ENCODE measurements at places on chromosomes 3 and 15. TPM values are rescaled to one million over a fixed set of nuclear protein-coding genes. Genes with fewer than 3 reads are reported as not detected.

Gene HAPLN3
- total RNA-seq = 56.2 TPM

Gene ANKRD63
- not detected for total RNA-seq

Gene ITIH4
- 4.6 TPM for total RNA-seq

Gene GOLGA6L7
- not detected for total RNA-seq

GRCh38 chr3:39434574-39434973 lies 28.1 kb downstream of the RPSA start:
- no peak for DNase-seq

DNA sequence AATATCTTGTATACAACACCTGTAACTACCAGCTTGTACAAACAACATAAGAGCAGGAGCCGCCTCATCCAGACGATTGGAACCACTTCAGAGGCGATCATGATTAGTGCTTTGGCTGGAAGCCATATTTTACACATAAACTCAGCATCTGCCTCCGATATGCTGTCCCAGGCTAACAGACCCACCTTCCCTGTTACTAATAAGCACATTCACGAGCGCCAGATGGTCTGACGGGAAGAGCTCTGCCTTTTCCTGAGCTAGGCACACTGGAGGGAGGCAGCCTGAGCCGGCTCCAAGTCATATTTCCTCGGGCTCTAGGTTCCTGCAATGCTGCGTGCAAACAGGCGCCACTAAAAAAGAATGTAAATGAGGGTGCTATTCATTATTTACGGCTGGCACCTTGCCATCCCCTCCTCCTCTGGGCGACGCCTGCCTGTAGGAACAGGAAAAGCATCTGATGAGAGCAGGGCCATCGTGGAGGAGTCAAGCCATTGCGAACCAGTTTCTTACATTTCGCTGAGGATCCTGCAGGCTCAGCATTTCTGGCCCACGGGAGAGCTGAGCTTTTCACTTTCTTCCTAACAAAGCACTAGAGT lies 98.2 kb downstream of the ANXA2 start:
- no peak for DNase-seq

DNA sequence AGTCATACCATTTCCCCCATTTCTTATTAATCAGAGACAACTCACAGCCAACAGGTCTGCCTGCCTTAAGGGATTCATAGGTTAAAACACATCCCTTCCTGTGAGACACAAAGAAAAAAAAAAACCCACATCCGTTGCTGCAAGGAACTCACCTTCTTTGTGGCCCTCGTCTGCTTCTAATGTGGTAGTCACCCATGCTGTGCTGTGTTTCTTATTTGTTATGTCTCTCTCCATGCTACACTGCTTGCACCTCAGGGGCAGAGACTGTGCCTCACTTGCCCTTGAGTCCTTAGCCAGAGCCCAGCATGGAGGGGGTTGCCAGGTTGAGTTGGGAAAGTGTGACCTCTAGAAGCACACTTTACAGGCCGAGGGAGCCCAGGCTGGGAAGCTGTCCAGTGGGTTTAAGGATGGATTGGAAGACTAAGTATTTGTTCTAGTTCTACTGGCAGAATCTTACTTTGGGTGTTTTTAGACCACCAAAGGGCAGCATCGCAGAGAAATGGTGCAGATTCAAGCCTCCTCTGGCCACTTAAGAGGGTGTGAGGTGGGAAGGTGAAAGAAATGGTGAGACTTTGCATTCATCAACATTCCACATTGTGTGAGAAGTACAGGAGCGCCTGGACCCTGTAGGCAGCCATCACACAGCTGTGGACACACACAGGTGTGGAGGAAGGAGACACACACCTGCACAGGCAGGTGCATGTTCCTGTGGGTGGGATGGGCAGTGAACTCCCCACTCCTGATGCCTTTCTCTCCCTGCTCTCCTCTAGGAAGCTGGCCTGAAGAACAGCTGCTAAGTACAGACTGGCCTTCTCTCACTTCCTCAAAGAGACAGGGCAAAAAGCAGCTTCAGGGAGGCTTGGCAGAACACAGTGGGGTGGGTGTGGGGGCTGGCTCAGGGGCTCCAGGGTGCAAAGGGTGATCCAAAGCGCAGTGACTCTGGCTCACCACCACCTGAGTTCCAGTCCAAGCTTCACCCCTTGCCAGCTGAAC lies 48.8 kb downstream of the GLB1 start:
- DNase-seq = no peak

DNA sequence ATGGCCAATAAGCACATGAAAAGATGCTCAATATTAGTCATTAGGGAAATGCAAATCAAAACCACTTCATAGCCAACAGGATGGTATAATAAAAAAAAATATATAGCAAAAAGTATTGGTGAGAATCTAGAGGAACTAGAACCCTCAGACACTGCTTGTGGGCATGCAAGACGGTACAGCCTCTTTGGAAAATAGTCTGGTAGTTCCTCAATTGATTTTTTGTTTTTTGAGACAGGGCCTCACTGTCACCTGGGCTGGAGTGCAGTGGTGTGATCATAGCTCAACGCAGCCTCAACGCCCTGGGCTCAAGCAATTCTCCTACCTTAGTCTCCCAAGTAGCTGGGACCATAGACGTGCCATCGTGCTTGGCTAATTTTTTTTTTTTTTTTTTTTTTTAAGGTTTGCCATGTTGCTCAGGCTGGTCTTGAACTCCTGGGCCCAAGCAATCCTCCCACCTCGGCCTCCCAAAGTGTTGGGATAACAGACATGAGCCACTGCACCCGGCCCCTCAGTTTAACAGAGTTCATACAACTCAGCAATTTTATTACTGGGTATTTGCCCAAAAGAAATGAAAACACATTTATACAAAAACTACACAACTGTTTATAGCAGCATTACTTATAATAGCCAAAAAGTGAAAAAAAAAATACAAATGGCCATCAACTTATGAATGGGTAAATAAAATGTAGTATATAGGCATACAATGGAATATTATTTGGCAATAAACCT lies 5.1 kb downstream of the PRC1 start:
- DNase-seq = no peak

DNA sequence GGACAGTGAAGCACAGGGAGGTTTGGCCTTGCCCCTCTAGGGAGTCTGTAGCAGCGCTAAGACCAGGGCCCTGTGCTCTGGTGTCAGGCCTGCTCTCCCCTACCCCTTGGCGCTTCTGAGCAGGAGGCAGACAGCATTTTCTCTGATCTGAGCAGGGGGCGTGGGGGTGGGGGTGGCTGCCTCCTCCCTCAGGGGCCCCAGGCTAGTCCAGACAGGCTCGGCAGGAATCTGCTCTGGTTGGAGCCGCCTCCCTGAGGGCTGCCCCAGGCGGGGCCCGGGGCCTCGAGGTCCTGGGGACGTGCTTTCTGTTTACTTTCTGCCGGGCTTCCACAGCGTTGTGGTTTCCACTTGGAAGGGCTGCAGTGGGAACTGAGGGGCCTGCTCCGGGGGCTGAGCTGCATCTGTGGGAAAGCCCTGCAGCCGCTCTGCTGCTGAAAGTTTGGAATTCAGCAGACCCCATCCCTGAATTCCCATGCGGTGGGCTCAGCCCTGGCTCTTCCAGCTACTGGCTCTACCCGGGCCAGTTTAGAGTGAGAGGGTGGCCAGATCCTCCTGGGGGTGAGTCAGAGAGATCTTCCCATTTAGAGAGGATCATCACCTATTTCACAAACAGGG lies 105.4 kb downstream of the LINGO1 start:
- DNase-seq = no peak

DNA sequence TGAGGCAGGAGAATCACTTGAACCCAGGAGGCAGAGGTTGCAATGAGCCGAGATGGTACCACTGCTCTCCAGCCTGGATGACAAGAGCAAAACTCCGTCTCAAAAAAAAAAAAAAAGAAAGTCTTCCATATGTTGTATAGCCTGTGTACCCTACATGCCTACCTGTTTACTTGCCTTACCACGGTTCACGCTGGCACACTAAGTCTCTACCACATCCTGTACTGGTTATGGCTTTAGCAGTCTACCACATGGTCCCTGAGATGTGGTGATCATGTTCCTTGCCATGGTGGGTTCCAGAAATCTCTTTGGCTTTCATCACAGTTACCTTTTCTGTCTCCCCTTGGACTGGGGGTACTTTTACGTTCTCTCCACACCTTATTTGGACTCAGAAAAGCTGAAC lies 63.8 kb upstream of the TBC1D5 start:
- no peak for DNase-seq

GRCh38 chr3:122890077-122890719 lies 95.3 kb downstream of the SLC49A4 start:
- DNase-seq = no peak

DNA sequence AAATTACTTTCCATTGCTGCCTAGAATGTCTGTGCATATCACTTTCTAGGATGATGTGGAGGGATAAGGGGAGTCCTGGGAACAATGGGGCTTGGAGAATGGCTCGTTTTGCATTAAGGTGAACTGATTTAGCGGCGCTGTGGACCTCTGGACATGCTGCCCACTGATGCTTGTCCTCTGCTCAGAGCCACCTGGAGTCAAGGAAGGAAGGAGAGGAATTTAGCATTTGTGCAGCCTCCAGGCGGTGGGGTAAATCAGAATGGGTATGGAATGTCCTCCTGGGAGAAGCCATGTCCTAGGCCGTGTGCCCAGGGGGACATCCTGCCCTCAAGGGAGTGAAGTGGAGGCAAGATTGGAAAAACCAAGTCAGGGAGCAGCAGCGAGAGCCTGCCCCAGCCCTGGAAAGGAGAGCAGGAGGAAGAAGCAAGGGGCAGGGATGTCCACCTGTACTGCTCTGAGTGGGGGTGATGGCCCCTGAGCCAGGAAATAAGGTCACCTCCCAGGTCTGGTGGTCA lies 37.8 kb downstream of the KY start:
- no peak for DNase-seq
